ENCODE measurements at places on chromosomes 13 and 19. TPM values are rescaled to one million over a fixed set of nuclear protein-coding genes. Genes with fewer than 3 reads are reported as not detected.

The CARS2 gene
- 53.5 TPM for polyA plus RNA-seq

GRCh38 chr13:113991191-113991669 lies 17.4 kb upstream of the C13orf46 start:
- DNase-seq = no peak

GRCh38 chr13:74555651-74556420 lies 421.6 kb upstream of the KLF12 start:
- DNase-seq = no peak

The WDR62 gene
- polyA plus RNA-seq = 14.1 TPM

- peak; percentile 43 for DNase-seq
These were observed 653 bp downstream of the TMTC4 start for GRCh38 chr13:100673713-100674571.

The ZNF805 gene
- 1.7 TPM for polyA plus RNA-seq

GRCh38 chr13:45416516-45417128 lies 1.6 kb downstream of the SLC25A30 start:
- DNase-seq = no peak

The SLC25A23 gene
- polyA plus RNA-seq = 25.7 TPM

DNA sequence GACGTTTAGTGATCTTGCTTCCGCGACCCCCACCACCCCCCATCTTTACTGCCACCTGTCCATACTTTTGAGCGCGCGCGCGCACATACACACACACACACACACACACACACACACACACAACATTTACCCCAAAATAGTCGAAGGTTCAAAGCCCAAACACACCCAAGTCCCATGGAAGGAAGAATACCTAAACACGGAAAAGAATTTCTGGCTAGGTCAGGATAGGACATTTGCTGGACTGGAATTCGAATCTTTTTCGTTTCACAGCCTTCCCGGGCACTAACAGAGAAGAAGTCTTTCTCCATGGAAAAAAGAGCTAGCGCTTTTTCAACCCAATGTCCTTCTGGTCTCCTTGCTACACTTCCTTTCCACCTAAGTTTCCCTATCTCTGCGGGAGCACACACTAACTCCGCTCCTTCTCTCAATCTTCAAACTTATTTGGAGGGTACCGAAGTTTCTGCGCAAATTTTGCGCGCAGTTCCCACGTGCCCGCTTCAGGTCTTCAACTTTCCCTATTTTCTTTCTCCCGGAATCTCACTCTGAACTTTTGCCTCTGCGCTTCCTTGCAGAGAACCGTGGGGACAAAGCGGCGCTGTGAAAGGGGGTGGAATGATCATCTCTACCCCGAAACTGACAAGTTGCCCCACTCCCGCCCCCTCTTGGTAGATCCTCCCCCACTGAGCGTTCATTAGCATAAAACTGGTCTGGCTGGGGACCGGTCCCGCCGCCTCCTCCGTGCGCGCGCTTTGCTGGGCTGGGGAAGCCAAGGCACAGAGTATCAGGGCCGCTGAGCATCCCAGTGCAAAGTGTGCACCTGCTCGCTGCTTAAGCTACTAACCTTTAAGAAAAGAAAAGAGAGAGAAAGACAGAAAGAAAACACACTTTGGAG lies 2.7 kb downstream of the DACH1 start:
- peak; percentile 78 for DNase-seq

DNA sequence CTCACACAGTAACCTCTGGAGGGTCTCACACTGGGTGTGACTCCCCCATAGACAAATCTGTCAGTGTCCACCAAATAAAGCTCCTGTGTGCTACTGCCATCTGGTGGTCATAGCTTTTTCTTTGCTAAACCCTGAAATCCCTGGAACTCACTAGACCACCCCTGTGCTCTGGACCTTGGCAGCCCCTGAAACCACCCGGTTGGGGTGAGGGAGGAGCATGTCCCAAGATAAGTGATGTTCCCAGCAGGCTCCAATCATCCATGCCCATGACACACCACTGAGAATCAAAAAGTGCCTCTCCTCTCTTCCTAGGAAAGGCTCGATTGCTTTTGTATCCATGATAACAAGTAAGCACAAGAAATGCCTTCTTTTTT lies 6.5 kb upstream of the HSD17B14 start:
- peak; percentile 93 for DNase-seq

The PBX4 gene
- polyA plus RNA-seq = 5.3 TPM

DNA sequence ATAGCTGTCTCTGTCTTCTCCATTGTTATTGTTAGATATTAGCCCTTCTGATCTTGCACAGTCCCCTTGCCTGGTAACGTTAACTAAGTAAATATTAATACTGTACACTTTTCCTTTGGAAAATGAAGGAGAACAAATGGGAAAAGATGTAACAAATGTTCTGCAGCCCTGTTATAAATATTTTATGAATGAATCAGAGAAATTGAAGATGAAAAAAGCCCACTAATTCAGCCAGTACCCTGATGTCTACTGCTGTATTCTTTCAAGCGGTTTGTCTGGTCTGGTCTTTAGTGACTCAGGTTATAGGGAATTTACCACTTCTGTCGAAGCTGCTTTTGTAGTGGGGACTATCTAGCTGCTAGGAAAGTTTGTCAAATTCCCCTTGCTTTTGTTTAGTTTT lies 121.0 kb downstream of the COG6 start:
- DNase-seq = no peak

- DNase-seq = no peak
These were observed 174.0 kb downstream of the GPC5 start for GRCh38 chr13:91572439-91572838.

DNA sequence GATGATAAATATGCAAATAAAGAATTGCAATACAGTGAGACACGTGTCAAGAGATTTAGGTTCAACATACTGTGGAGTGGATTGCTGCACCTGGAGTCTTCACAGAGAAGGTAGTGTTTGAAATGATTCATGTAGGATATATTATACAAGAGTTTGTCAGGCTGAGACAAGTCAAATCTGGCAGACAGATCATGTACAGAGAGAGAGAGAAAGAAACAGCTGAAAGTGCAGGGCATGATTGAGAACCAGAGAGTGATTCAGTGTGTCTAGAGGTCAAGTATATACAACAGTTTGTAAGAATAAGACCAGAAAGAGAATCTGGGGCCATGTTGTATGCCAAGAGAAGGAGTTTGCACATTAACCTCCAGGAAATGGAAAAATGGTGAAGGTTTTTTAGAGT lies 2.1 kb upstream of the VWA8 start:
- DNase-seq = no peak

The KLF16 gene
- 12.3 TPM for polyA plus RNA-seq

The KCNRG gene
- polyA plus RNA-seq = 0.71 TPM

The ZNF20 gene
- polyA plus RNA-seq = 3.6 TPM

- peak; percentile 72 for DNase-seq
These were observed 204.7 kb downstream of the FGF14 start for GRCh38 chr13:102197193-102197592.

The OLFM2 gene
- 62.1 TPM for polyA plus RNA-seq

GRCh38 chr19:29497686-29498436 lies 27.9 kb upstream of the VSTM2B start:
- no peak for DNase-seq

GRCh38 chr19:33627962-33628839 lies 6.4 kb downstream of the CHST8 start:
- no peak for DNase-seq

GRCh38 chr13:106521095-106521799 lies 14.2 kb downstream of the EFNB2 start:
- peak; percentile 43 for DNase-seq

The PLK5 gene
- polyA plus RNA-seq = 0.97 TPM

GRCh38 chr19:6891761-6892385 lies 4.5 kb downstream of the ADGRE1 start:
- DNase-seq = no peak

DNA sequence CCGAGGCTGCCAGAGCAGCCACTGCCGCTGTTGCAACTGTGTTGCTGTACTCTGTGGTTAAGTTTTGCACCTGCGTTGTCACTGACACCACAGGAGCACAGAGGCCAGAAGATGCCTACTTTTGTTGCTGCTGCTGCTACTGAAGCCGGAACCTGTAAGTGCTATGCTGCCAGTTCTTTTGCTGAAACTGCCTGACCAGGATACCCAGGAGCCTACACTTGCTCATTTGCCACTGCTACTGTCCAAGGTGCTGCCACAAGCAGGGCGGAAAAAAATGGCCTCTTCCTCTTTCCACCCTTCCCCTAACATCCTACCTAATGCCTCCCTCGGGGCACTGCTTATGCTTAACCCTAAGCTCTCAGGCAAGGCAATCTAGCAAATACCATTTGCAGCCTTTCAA lies 29.0 kb upstream of the NBEA start:
- DNase-seq = peak; percentile 76

The SETDB2 gene
- polyA plus RNA-seq = 4.6 TPM

- DNase-seq = no peak
These were observed 46.1 kb downstream of the FLT1 start for GRCh38 chr13:28448651-28449358.

DNA sequence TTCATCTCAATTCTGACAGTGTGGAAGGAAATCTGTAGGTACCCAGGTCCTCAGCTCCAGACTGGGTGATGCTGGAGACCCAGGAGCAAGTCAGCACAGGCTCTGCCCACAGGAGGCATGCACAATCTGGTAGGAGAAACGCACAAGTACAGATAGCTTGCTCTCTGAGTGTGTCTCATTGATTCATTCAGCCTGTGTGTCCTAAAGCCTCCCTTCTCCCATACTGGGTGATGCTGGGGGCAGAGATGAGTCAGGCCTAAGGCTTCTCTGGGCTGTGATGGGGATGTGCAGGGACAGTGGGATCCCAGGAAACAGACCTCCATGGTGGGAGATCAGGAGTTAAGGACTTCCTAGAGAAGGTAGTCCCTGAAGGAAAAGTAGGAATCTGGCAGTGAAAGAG lies 6.8 kb downstream of the ZNF526 start:
- DNase-seq = no peak

- no peak for DNase-seq
These were observed 31.5 kb upstream of the FNDC3A start for GRCh38 chr13:48944221-48944620.

DNA sequence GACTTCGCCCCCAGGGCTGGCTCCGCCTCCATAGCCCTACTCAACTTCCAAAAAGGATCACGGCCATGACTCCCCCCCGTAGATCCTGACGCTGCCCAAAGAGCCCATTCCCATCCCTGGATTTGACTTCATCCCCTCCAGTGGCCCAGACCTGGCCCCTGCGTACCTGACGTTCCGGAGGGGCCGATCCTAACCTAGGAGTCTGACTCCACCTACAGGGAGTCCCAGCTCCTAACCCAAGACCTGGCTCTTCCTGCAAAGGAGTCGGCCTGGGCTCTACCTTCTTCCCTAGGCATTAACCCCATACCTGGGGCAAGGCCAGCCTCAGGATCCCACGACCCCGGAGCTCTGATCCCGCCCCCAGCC lies 10.8 kb downstream of the STAP2 start:
- no peak for DNase-seq

The ODAD3 gene
- polyA plus RNA-seq = 6.1 TPM

- peak; percentile 18 for DNase-seq
These were observed 263.5 kb downstream of the FOXO1 start for GRCh38 chr13:40402931-40403431.

DNA sequence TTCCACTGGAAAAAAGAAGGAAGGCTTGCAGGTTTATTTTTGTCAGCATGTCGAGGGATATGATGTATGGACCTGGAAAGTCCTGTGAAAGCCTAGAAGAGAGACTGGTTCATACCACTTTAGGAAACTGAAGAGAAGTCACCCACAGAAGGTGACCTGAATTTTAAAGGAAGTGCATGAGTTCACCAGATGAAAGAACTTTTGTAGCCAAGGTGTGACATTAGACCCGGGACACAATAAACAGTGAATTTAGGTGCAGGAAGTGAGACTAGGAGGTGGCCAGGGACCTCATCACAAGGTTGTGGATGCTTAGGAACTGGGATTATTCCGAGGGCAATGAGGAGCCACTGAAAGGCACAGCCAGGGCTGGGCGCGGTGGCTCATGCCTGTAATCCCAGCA lies 79.1 kb downstream of the ZNF429 start:
- no peak for DNase-seq

Measured in GM23338 (cell line).